ENCODE measurements at places on chromosomes 12 and 14. TPM values are rescaled to one million over a fixed set of nuclear protein-coding genes. Genes with fewer than 3 reads are reported as not detected.
A peak's percentile ranks its signal among the peaks of the same experiment; 100 is the strongest.

Gene P2RX7
- total RNA-seq, result 0.32 TPM

Gene SERPINA4
- not detected for total RNA-seq

GRCh38 chr12:119176267-119177055, 2.3 kb upstream of the HSPB8 start:
- peak; percentile 78 for DNase-seq

DNA sequence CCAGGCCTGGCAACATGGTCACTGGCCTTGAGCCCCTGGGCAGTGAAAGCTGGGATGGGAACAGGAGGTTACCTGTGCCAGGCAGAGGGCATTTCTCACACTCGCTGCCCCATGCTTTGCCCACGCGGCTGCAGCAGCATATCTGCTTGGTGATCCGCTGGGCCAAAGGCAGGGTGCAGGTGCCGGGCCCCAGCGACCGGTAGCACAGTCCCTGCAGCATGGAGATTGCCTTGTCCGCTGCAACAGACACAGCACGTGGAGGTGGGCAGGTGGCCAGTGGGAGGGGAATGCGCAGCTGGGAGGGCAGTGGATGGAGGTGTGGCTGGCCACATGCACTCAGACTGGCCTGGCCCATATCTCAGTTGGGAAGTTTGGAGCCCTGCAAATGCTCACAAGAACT, 35.3 kb downstream of the ISCA2 start:
- no peak for DNase-seq

Measured in LHCN-M2 (cell line).